Fibroblast of the aortic adventitia (primary cell): ENCODE measurements at places on chromosomes 5 and 9. TPM values are rescaled to one million over a fixed set of nuclear protein-coding genes. Genes with fewer than 3 reads are reported as not detected.

DNA sequence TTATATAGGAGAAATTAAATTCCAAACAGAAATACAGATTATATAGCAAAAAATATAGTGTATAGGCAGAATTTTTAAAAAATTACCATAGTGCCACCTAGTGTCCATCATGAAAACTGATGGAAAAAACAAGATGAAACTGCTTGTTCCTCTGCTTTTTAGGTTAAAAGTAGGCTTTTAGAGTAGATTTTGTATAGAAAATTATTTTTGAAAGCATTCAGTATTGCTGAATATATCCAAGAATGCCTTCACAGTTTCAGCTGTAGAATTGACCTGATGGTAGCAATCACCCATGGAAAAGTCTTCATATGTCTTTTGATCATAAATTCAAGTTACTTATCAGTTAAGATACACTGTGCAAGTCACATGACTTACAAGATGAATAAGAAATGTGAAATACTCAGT, 19.7 kb downstream of the RIOK2 start:
- peak; percentile 47 for DNase-seq

- no peak for DNase-seq
Measured at GRCh38 chr5:124105326-124105725, 593.3 kb downstream of the CSNK1G3 start.

The DDX31 gene
- 4.5 and 13.5 TPM in 2 replicates for total RNA-seq

The CDH9 gene
- total RNA-seq, result 0.16 TPM in 1 of 2 replicates, not detected in the other

DNA sequence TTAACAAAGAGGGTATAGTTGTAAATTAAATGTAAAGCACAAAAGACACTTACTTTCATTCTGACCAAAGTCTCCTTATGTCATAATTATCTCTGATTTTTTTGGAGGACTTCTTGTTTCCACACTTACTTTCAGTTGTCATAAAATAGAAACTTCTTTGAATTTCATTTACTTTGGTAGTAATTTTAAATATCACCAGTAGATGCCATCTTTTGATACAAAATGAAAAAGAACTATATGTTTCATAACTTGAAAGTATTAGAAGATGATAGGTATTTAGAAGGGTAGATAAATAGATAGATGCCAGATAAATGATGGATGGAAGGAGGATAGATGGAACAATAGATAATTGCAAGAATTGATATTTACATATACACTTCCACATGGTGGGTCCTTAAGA, 1865.3 kb upstream of the CDH9 start:
- no peak for DNase-seq

The PCDHB8 gene
- total RNA-seq, result 0.16 and 0.27 TPM in 2 replicates

The SV2C gene
- total RNA-seq, result 0.08 TPM in 1 of 2 replicates, not detected in the other

- no peak for DNase-seq
Measured at GRCh38 chr5:30605693-30606268, 587.7 kb upstream of the CDH6 start.

GRCh38 chr9:2362150-2362549, 259.4 kb upstream of the VLDLR start:
- DNase-seq, result no peak

DNA sequence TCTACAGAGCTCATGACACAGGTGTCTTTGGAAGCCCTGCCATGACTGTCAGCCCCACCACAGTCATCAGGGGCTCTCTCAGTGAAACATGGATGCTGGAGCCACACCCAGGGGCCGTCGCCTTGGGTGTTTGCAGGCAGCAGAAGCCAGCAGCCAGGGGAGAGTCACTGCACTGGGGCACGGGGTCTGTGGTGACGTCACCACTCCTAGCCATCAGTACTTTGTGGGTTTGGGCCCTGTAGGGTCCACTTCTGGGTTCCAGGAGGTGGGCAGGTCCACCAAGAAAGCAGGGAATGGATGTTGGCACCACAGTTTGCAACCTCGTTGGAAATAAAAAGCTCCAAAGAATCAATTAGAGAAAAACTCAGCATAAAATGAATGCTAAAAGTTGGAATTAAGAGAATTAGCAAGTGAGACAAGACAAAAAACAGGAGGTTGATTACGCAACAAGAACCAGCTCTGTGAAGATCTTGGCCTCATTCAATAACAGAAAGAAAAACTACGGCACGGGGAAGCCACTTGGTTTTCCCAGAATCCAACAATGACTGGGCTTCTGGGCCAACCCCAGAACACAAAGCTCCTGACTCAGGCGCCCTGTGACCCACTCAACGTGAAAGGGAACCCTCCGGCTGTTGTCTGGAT, 34.3 kb downstream of the MED10 start:
- no peak for DNase-seq

GRCh38 chr5:109876030-109876725, 186.5 kb downstream of the MAN2A1 start:
- no peak for DNase-seq

DNA sequence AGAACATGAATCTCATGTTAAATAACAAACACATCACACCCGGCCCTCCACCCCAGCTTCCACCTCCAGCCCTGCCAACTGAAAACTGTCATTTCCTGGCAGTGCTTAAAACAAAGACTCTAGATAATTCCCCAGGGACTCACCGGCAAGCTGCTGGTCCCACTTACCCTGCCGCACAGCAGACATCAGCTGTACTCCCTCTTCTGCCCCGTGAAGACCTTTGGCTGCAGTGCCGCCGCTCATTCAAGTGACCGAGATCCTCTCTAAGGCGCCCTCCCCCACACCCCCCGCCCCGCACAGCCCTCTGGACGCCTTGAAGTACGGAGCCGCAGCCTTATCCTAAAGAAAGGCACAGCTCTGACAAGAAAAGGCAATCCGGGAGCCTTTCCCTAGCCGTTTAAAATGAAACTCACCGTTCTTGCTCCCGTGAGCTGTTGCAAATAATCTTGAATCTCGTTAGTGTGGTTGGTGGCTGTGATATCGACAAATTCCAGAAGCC, 434 bp downstream of the GLRX start:
- DNase-seq, result peak; percentile 73

GRCh38 chr9:385818-386398, 171.2 kb downstream of the DOCK8 start:
- peak; percentile 73 for DNase-seq

The TMED9 gene
- total RNA-seq, result 40.9 and 90.7 TPM in 2 replicates

The SPINK4 gene
- total RNA-seq, result not detected in 2 replicates

- DNase-seq, result no peak
Measured at GRCh38 chr5:172579403-172579990, 61.6 kb upstream of the NEURL1B start.

DNA sequence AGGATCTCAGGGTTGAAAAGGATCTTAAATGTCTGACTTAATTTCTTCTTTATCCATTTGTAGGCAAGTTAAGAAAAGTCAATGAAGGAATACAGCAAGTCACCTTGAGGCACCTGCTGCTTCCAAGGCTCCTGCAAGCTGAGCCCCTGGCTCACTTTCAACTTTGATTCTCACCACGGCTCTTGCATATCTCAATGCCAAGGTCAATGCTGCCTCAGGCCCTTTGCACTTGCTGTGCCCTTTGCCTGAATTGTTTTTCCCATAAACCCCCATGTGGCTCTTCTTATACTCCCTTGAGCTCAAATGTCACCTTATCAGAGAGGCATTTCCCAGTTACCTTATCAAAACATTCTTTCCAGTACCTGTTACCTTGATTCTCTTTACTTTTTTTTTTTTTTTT, 144.3 kb upstream of the RAPGEF1 start:
- DNase-seq, result no peak

DNA sequence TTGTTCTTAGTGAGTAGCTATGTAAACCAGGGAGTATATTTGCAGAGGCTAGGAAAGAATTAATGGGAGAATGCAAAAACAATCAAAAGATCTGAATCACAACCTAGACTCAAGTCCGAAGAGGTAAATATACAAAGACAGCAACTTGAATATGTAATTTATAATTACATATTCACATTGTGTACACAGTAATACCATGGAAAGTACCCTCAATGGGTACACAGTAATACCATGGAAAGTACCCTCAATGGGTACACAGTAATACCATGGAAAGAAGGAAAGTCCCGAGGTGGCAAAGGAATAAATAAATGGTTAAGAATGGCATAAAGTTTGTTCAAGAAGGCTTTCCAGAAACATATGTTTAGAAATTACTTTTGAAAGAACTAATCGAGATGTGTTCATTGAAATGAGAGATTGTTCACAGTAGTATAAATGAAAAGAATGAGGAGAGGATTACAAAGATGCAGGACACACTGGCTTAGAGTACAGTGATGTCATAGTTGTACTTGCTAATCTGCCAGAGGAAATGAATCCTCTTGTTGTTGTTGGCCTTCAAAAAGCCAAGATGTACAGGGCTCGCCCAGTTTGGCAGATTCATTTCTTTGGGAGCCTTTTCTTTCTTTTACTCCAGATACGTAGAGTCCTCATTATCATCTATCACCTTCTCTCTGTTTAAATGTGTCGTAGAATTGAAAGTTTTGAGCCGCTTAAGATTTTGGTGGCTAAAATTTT, 116.0 kb downstream of the UNC13B start:
- DNase-seq, result peak; percentile 93

DNA sequence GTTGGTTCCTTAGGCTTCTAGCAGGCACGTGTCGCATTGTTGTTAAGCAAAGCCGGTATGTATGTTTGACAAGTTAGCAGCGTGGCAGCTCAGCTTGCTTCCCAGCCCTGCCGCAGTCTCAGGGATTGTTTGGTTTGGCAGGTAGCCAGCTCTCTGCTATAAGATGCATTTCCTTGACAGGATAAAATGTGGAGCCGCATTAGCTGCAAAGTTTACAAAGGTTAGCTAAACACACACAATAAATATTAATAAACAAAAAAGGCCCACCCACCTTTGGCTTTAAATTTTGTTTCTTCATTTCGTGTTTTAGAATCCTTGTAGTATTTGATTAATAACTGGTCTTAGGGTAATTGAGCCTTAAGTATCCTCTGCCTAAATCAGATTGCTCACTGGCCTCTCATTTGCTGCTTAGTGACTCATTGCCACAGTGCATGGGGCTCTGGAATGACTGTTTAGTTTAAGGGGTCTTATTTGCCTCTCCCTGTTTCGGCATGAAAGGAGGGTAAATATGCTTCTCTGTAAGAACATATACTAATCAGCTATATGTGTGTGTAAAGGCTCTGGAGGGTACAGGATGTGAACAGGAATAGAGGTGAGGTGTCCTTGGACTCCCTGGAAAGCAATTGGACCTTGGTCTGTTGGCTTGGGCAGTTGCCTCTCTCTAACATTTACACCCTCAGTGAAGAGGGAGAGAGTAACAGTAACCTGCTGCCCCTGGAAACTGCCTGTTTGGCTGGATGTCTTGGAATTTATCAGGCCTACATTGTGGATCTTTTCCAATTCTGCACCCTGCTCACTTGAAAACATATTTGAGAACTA, 122.0 kb downstream of the GDNF start:
- peak; percentile 81 for DNase-seq

- DNase-seq, result peak; percentile 9
Measured at GRCh38 chr5:66597183-66597757, 1.1 kb downstream of the MAST4 start.

DNA sequence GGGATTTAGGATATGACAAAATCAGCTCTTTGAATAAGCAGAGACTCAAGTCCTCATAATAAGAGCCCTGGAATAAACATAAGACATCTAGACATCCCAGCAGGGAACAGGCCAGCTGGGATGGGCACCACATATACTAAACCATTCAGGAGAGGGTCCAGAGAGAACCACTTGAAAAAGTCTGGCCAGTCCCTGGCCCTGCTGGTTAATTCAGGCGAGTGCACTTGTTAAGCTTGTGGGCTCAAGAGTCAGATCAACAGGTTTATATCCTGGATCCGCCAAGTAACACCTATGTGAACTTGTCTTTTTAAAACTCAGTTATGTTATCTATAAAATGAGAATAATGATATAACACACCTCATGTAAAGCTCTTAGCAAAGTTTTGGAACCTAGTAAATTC, 63.3 kb downstream of the CAVIN4 start:
- DNase-seq, result no peak

The SHOC1 gene
- total RNA-seq, result 0.09 TPM in 1 of 2 replicates, not detected in the other

- peak; percentile 16 for DNase-seq
Measured at GRCh38 chr9:136943291-136944211, 987 bp downstream of the FBXW5 start.

- no peak for DNase-seq
Measured at GRCh38 chr9:90299968-90300367, 342.7 kb downstream of the DIRAS2 start.

DNA sequence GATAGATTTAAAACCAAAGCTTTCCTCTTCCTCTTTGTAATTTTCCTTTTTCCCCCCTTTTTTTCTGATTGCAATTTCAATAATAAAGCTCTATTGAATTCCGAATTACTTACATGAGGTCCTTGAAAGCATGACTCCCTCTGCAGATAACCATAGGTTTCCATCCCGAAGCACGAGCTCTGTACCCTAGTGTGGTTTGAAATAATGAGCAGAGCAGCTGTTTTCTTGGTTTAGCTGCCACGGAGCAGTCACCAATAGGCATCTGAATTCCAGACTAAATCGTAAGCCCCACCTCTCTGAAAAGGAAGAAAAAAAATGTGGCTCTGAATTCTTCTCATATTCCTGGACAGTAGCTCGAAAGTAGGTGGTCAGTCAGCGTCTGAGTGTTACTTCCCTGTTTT, 18.5 kb upstream of the GNE start:
- DNase-seq, result peak; percentile 79

The SPAG8 gene
- 0.81 and 3.3 TPM in 2 replicates for total RNA-seq

DNA sequence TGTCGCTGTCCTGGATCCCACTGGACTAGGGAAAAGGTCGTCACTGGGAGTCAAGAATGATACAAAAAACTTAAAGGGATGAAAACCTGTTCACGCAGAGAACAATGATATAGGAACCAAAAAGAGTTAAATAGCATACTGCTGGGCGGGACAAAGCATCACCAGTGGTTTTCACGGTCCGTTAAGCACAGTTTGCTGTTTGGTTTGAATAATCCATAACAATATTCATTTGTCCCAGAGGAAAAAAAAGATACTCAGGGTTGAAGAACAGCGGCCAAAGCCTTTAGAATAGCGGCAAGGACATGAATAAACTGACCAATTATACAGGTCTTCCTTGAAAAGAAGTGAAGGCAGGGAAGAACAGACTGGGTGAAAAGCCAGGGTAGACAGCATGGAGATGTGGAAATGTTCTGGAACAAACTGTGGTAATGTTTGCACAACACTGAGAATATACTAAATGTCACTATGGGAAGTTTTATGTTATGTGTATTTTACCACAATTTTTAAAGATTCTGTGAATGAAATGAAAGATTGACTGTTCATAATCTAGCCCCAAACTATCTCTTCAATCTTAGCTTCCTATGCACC, 60.8 kb downstream of the MTMR12 start:
- no peak for DNase-seq

The UHRF2 gene
- total RNA-seq, result 125 and 129 TPM in 2 replicates

- no peak for DNase-seq
Measured at GRCh38 chr9:16003785-16004184, 450.9 kb downstream of the CCDC171 start.

GRCh38 chr5:159752622-159753275, 163.5 kb upstream of the ADRA1B start:
- DNase-seq, result peak; percentile 60
